Coronary artery (tissue), 2 donors: ENCODE measurements at places on chromosomes 12 and 14.

- DNase-seq, result no peak
Observed at GRCh38 chr12:41034686-41035085, 153.4 kb upstream of the PDZRN4 start.

- DNase-seq, result no peak
Observed at GRCh38 chr12:45977620-45978019, 12.8 kb downstream of the SCAF11 start.

- no peak for DNase-seq
Observed at GRCh38 chr12:12845794-12846243, 32.7 kb downstream of the DDX47 start.

GRCh38 chr12:57694459-57695019 is 607 bp downstream of the OS9 start:
- no peak for DNase-seq

GRCh38 chr12:93109551-93110203 is 180.6 kb upstream of the EEA1 start:
- no peak for DNase-seq

- no peak for DNase-seq
Observed at GRCh38 chr12:15372352-15372751, 50.0 kb downstream of the PTPRO start.

DNA sequence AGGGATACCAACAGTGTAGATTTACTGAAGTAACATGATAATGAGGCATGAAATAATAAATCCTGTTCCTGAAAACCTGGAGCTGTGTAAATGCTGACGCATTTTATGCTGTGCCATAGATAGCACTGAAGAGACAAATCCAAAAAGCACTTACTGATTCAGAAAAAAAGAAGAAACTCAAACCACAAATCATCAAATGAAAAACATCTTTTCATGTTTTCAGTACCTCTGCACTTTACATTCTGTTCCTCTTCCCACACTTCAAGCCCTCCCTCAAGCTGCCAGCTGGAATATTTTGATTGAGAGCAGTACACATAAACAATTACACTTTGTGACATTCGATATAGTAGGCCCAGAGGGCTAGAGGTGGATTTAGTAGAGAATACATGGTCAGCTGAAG is 362.3 kb downstream of the NAV3 start:
- DNase-seq, result no peak

DNA sequence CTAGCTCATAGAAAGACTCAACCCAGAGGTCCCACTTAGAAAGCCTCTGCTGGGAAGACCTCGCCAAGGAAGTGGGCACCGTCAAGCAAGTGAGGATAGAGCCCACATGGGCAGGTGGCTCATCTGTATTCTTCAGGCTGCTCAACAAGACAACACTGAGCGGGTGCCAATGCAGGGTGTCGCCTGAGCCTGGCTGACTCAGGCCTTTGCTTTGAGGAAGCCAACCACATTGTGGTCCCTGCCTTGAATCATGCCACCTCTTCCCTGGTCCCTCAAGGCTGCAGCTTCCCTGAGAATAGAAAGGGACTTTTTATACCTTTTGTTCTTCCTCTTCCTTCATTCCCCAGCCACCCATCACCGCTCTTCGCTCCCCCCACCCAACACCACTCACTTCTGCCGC is 2.1 kb upstream of the RNASE13 start:
- DNase-seq, result no peak

GRCh38 chr12:13243516-13244070 is 47.1 kb downstream of the EMP1 start:
- DNase-seq, result no peak

DNA sequence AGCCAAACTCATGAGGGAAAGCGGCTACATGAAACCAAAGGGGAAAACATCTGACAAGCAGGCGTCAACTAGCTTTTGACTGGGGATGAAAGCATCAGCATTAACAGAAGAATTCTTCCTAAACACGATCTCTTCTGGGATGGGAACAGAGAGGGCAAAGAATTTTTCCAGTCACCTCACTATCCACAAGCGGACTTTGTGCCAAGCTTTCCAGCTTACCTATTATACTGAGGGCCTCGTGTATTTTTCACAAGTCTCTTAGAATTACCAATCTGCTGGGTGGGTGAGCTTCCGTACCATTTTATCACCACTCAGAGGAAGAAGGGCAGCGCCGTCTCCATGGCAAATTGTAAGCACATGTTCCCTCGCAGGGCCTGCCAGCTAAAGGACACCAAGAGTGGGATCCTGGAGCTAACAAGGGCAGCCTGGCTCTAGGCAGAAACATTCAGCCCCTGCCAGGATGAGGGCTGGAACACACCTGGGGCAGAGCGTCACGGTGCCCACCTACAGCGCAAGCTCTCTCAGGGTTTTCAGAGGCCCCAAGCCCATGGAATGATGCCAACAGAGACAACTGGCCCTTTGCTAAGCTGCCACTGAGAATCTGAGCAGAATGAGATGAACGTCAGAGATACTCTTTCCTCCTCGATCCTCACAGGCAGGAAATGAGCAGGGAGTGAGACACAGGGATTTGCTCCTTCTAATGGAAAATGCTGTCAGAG is 74.6 kb downstream of the CHGA start:
- no peak for DNase-seq

DNA sequence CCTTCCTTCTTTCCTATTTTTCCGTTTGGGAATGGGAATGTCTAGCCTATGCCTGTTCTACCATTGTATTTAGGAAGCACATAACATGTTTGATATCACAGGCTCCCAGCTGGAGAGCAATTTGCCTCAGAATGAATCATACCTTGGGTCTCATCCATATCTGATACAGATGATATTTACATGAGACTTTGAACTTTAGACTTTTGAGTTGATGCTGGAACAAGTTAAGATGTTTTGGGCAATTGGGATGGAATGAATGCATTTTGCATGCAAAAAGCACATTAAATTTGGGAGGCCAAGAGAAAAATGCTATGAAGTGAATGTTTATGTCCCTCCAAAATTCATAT is 61.9 kb upstream of the BEGAIN start:
- DNase-seq, result no peak

DNA sequence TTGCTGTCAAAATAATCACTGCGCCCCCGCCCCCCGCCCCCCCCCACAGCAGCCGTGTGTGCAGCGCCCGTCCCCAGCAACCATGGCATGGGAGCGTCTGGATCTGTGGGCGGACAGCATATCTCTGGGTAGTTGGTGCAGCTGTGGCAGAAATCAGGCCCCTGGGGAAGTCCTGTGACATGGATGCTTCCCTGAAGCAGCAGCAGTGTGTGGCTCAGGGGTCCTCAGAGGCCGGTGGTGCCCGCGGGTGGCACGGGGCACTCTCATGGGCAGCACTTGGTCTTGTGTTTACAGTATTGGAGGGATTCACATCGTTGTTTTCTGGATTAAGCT is 19.2 kb downstream of the XRCC3 start:
- no peak for DNase-seq

GRCh38 chr12:54187075-54187474 is 1.7 kb downstream of the SMUG1 start:
- no peak for DNase-seq

DNA sequence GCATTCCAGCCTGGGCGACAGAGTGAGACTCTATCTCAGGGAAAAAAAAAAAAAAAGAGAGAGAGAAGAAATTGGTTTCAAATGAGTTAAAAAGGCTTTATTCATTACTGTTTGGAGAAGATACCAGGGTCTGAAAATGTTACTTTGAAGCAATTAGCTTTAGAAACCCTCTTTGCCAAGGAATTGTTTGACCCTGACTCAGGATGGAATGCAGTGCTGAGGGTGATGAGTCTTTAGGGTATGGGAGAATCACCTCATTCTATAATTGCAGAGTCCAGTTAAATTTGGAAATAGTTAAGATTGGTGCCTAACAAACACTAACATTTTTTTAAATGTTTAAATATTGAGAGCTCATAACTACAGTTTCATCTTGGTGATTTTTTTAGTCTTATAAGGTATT is 13.3 kb downstream of the RAP1B start:
- DNase-seq, result no peak

DNA sequence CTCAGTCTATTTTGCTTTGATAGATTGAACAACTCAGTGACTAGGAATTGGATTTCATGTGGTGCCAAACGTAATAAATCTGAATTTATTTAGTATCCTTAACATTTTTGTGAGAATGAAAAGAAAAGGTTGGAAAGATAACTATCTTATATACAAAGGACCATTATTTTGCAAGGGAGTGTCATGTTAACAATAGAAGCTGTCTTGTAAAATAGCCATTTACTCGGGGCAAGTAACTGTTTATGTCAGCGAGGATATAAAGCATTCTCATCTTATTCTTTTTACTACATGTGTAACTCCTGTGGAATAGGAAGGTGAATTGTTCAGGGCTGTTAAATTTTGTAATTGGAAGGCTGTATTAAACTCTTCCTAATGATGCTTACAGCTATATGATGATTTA is 5.9 kb downstream of the RERGL start:
- DNase-seq, result no peak

GRCh38 chr12:76375939-76376338 is 27.7 kb upstream of the BBS10 start:
- DNase-seq, result no peak

DNA sequence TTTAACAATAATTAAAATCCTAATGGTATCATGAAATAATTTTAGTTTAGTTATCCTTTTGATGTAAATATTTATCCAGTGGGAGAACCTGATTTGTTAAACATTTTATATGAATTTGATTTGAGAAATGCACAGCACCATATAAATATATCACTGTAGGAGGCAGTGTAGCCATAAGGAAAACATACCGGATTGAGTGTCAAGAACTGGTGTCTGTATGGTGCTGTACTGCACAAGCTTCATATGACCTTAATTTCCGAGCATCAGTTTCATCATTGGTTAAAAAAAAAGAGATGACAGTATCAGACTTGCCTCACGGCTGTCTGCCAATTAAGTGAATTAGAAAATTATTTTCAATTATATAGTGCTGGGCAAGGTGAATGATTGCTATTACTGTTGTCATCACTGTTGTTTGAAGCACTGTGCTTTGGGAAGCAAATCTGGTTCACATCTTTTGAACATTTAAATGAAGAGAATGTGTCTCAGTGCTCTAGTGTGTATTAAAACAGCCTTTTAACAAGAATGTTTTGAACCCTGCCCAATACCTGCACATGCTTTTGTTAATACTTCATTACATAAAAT is 72.1 kb downstream of the TMTC2 start:
- DNase-seq, result no peak

DNA sequence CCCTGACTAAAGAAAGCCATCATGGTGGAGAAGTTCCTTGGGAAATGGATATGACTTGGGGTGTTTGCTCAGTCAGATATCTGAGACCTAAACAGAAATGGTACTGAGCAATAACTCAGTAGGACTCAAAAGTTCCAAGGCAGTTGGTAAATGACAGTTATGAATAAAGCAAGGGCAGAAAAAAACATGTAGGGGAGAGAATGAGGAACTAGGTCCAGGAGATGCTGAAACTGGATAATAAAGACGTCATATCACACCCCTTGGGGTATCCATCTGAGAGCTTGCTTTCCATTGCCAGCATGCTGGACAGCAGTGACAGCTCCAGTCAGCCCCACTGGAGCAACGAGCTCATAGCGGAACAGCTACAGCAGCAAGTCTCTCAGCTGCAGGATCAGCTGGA is 37.5 kb downstream of the RPGRIP1 start:
- DNase-seq, result no peak

DNA sequence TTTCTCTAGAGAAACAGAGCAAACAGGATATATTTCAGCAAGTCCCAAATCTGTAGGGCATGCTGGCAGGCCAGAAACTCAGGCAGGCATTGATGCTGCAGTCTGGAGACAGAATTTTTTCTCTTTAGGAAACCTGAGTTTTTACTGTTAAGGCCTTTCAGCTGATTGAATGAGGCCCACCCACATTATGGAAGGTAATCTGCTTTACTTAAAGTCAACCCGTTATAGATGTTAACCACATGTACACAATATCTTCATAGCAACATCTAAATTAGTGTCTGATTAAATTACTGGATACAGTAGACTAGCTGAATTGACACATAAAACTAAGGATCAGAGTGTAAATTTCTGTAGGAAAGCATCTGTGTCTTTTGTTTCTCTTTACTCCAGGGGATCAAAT is 65.2 kb downstream of the SRGAP1 start:
- DNase-seq, result no peak

DNA sequence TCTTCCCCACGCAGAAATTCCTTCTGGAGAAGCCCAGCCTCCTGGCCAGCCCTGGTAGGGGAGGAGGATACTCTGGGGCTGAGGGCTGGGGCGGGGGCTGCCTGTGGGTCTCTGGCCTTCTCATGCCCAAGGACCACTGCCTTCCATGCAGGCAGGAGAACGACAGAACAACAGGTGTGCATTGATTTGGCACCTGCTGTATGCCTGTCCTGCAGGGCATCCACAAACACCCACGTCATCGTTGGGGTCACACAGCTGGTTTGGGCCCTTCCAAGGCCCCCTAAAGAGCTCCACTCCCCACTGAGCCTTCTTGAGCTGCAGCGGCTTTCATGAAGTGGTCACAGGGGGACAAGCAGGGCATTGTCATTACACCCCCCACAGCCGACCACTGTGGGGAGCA is 60.4 kb downstream of the PHETA1 start:
- DNase-seq, result no peak

GRCh38 chr14:54207075-54207474 is 189.7 kb upstream of the CDKN3 start:
- no peak for DNase-seq

DNA sequence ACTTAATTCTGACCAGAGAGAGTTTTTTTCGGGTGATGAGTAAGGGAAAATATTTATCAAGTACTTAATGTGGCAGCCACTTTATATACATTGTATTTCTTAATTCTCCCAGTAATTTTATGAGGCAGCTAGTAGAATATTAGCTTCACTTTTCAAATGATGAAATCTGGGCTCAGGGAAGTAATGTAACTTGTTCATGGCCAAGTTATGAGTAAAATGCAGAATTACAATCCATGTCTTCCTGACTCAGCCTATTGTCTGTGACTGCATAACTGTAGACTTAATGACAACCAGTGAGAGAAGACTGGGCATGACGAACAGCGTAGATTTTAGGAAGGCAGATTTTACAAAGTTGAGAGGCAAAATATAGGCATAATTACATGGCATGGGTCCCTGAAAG is 106.7 kb upstream of the MIS18BP1 start:
- no peak for DNase-seq

- no peak for DNase-seq
Observed at GRCh38 chr12:91846466-91847055, 299.1 kb downstream of the BTG1 start.

- DNase-seq, result no peak
Observed at GRCh38 chr12:52992699-52993557, 13.3 kb upstream of the EIF4B start.
